Activated T-cell treated with anti-CD3 and anti-CD28 coated beads for 24 hours (primary cell): ENCODE measurements at places on chromosomes 7 and 10.

DNA sequence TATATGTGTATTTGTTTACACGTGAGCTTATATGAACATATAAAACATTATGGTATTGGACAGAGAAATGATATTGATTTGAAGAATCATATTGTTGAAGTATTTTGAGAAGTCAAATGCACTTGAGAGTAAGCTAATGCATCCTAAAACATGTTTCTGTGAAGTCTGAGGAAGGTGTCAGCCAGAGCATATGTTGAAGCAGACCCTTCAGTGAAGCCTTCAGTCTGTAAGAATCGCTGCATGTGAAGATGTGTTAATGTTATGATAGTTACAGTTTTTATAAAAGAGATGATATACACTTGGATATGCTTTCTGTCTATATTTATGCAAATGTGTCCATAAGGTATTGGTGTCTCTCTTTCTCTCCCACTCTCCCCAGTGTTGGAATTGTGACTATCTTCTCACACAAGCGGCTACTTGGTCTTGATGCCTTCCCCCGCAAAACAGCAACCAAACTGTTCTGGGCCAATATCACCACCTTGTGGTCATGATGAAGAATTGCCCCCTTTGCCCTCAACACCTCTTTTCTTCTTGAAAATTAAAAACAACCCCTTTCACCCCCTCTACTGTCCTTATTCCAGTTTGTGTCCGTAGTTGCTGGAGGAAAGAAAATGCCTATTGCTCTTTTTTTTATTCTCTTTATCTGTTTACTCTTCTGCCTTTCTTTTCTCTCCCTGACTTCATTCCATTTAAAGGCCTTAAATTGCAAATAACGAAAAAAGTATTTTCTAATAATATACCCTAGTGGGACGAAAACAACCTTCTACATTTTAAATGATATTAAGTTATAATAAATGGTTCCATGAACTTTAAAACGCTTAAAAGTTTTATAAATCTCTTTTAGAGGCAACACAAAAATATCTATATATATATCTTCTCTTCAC is 64.9 kb downstream of the IKZF1 start:
- no peak for DNase-seq

DNA sequence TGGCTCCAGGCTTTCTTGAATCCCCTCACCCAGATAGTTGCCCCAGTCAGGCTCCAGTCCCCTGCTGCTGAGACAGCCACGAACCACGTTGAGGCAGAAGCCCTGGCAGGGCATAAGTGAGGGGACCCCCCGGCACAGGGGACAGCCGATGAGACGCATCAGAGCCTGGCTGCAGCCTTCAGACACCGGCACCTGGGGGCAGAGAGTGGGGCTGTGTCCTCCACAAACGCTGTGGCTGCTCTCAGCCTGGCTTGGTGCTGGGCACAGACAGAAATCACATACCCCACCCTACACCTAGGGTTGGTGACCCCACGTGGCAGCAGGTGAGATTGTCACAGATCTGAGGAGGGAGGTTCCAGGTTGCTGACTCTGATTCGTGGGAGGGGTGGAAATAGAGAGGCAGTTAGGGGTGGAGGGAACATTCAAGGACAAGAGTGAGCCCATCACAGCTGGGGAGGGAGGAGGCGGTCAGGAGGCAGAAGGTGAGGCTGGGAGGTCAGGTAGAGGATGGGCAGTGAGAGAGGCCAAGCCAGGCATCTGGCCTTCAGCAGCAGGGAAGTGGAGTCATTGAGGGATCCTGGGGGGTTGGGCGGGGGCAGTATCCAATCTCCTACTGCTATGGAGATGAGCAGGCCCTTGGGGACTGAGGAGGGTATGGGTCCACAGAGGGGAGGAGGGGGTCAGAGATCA is 3.2 kb downstream of the GPC2 start:
- DNase-seq: no peak

DNA sequence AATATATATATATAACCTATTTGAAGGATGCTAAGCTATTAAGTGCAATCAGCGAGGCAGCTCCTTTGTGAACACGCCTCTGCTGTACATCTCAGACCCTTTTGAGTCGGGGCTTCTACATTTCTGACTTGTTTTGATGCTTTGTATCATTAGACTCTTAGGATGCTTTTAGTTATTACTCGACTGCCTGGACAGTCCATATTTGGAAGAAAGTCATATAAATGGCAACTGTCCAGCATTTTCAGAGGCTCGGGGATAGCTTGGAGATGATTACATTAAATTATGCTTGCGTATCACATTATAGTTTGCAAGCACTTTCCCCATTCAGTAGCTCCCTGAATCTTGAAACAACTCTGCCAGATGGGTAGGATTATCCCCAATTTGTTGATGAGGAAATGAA is 257.9 kb downstream of the PTEN start:
- DNase-seq: no peak

- DNase-seq: no peak
Measured at GRCh38 chr10:89029181-89029580, 38.6 kb downstream of the FAS start.

GRCh38 chr10:108545921-108546320 is 1377.4 kb downstream of the XPNPEP1 start:
- DNase-seq: no peak

DNA sequence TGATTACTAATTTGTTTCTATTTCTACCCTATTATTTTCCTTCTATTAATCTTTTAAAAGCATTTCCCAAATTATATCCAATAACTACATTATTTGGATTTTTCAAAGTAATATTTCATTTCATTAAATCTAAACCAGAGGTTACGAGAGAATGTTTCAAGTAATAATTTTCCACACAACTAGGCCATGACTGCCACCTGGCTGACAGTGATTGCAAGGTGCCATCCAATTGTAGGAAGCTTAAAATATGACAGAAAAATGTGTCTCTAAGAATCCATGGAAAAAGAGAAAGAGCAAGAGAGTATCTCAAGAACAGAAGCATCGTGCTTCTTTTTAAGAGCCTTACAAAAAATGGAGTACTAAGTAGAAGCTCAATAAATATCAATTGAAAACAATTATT is 48.7 kb downstream of the TPK1 start:
- DNase-seq: no peak

DNA sequence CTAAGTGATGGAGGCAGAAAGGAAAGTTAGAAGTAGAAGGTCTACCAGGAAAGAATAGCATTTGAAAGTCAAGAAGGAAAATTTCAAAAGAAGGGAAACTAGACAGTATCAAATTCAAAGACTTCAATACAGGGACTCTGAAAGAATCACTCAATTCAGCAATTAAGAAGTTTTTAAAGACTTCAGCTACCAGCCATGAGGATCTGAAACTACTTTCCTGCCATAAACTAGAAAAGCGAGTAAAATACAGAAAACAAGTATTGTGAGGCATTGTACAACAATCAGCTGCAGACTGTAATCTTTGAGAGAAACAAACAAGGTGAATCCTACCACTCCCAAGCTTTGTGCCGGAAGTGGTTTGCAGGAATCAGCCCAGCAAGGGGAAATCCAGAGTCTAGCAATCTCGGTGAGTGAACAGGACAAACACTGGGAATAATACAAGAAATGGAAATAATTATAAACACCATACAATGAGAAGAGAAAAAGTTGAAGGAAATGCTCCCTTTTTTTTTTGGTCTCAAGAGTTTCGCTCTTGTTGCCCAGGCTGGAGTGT is 62.4 kb downstream of the ARHGAP12 start:
- DNase-seq: no peak

GRCh38 chr7:128075242-128076095 is 44.2 kb upstream of the LRRC4 start:
- no peak for DNase-seq

DNA sequence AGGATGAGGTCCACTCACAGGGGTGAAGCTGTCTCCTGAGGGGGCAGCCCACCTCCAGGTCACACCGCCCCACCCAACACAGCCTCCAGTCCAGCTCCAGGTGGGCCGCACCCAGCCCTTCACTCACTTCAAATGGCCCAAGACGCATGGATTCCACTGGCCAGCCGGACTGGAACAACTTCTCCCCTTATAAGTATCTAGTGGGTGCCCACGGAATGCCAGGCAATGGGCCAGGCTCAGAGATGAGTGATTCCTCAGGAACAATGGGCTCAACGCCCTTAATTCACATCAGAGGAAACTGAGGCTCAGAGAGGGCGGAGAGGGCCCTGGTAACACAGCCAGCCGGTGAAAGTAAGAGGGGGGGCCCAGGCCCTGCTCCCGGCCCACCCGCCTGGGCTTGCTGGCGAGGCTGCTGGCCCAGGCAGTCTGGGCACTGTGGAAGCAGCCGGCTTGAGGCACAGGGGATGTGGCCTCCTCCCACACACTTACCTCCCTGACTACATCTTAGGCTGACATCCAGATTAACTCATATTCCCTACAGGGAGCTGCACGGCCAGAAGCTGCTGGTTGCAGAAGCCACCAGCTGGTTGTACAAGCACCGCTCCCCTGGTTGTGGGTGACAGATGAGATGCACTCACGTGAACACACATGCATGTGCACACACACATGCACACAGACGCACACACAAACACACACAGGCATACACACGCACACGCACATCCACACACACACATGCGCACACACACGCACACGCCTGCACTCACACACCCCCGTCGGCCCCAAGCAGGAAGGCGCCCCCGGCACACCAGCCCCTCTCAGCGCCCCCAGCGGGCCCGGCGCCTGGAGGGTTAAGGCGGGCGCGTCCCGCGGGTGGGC is 1.0 kb upstream of the FAM20C start:
- DNase-seq: no peak

- DNase-seq: no peak
Measured at GRCh38 chr10:130493021-130493420, 356.8 kb downstream of the GLRX3 start.

DNA sequence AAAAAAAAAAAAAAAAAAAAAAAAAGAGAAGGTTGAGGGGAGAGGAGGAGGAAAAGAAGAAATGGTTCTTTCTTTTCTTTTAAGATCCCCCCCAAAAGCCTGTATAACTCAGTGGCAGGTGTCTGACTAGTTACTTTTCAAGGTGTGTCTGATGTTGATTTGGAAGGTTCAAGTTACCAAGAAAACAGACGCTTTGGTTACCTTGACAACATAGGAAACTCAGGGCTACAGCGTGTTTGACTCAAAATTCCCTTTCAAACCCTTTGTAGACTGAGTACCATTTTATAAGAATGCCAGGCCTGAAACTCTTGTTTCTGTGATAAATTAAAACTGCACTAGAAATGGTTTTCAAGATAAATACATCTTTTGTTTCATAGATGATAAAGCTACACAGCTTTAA is 286.8 kb downstream of the SKIDA1 start:
- DNase-seq: no peak

GRCh38 chr10:71840177-71840957 is 10.7 kb downstream of the PSAP start:
- no peak for DNase-seq

GRCh38 chr10:13346283-13347042 is 1.6 kb downstream of the SEPHS1 start:
- DNase-seq: no peak

- DNase-seq: no peak
Measured at GRCh38 chr7:87413029-87413428, 62.5 kb downstream of the ABCB4 start.

GRCh38 chr10:75505840-75506506 is 74.5 kb downstream of the LRMDA start:
- DNase-seq: no peak

DNA sequence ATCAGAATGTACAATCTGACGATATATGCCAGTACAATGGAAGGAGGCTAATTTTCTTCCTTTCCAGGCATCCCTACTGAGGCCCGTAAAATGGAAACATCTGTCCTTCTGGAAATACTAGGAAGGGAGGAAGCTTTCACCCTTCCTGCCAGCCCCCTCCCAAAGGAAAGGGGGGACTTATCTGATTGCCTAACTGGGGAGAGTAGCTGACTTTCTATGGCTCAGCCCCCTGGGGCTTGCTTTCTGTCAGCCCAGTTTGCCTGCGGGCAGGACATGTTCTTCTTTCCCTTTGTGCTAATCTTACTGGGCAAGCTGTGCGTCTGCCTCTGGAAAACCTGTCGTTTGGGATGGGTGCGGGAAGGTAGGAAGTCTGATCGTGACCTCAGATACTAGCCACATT is 508.9 kb downstream of the SUGCT start:
- DNase-seq: no peak

GRCh38 chr10:71021402-71021801 is 133.0 kb upstream of the PCBD1 start:
- no peak for DNase-seq

DNA sequence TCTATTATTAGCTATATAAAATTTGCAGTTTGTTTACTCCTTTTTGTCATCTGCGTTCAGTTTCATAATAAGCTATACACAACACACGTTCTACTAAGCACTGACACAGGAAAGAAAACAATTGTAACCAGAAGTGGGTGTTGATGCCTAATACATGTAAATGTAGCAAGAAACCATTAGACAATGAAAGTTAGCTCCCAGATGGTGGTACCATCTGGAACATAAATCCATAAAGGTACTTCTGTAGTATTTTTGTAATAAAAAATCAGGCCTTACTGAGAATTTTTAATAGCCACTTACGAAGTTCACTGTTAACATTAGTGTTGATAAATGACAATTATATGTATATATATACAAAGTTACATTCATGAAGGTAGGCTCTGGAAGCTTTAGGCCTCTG is 194.7 kb downstream of the KCND2 start:
- no peak for DNase-seq

- DNase-seq: no peak
Measured at GRCh38 chr10:53978301-53978700, 822.7 kb downstream of the PCDH15 start.

DNA sequence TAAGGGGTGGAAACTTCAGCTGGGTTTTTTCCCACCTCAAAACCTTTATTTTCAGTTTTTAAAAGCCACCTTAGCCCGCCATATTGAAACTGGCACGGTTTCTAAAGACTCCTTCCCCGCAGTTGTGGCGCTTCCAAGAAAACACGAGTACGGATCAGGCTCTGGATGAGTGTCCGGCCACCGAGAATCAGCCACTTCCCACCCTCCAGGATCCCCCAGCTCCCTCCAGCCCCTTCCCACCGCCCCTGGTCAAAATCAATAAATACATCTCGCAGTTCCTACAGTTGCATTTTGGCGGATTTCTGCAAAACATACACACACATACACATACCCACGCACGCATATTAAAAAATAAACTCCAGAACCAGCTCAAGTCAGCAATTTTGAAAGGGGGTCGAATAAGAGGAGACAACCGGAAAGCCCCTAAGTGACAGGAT is 1.1 kb downstream of the SFMBT2 start:
- DNase-seq: no peak

DNA sequence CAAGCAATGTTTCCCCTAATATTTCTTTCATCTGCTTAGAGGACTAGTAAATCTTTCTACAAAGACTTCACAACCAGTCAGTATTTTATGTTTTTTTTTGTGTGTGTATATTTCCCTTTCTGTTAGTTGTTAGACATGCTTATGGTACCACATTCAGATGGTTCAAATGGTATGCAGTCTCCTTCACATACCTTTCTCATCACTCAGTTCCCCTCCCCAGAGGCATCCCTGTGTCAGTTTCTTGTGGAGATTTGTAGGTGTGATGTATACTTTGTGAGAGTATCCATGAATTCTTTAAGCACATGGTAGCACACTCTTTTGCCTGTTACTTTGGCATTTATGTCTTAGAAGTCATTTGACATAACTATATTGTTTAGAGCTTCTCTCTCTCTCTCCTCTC is 4.4 kb downstream of the ZNF485 start:
- no peak for DNase-seq

GRCh38 chr10:109774121-109774440 is 149.2 kb downstream of the XPNPEP1 start:
- no peak for DNase-seq
